Hematopoietic multipotent progenitor cell treated with erythropoietin and hydrocortisone succinate and interleukin-3 and kit ligand, for 4 days (in vitro differentiated cells): ENCODE measurements at places on chromosomes 7 and 10.

DNA sequence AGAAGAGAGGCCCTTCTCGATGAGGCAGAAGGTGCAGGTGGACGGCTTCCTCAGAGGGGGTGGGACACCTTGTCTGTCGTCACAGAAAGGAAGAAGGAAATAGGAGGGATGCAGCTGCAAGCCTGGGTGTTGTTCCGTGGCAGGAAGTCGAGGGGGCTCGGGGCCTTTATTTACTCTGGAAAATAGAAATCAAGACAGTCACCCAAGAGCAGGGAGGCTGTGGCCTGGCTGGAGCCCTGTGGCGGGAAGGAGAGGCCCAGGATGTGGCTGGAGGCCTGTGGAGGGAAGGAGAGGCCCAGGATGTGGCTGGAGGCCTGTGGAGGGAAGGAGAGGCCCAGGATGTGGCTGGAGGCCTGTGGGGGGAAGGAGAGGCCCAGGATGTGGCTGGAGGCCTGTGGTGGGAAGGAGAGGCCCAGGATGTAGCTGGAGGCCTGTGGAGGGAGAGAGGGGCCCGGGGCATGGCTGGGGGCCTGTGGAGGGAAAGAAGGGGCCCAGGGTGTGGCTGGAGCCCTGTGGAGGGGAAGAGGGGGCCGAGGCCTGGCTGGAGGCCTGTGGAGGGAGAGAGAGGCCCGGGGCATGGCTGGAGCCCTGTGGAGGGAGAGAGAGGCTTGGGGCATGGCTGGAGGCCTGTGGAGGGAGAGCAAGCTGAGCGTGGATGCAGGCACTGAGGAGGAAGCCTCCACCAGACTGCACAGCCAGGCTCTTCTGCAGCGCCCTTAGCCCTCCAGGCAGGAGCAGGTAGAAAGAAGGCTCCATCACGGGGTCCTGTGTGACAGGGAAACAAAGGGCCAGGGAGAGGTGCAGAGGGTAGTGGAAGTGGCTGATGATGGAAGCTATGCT lies 97.3 kb upstream of the SFMBT2 start:
- no peak for DNase-seq

DNA sequence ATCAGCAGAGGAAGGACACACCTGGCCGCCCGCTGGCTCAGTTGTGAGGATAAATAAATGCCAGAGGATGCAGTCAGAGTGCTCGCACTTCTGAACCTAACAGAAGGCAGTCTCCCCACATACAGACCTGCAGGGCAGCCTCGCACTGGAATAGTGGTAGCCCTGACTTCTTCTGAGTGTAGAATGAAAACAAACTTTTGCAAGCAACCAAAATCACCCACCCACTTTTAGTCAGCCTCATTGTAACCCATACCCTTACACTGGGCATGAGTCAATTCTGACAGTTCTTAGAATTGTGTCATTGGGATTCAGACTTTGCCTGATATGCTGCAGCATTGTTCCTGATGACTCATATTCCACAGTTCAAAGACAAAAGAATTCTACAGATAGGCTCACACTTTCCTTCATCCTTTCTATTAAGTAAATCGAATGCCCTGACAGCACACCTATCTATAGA lies 167.0 kb upstream of the CDK1 start:
- peak; percentile 22 for DNase-seq

GRCh38 chr10:92142512-92142911 lies 148.4 kb downstream of the CPEB3 start:
- DNase-seq: peak; percentile 7

DNA sequence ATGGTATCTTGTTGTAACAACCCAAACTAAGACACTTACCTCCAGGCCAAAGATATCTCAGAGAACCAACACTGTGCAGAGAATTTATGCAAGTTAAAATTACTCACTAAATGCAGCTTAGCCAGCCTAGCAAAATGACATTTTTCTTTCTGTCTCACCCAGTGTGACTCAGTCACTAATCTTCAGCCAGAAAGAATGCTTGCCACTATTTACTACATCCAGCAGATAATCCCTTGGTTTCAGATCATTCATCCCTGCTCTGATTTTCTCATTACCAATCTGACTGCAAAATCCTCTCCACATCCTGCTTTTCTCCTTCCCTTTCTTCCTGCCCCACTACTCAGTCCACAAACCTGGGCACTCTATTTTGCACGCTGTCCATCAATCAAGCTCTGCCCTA lies 93.5 kb upstream of the NEBL start:
- no peak for DNase-seq

- no peak for DNase-seq
These were observed 3.5 kb downstream of the MDFIC start for GRCh38 chr7:114925434-114925833.

- no peak for DNase-seq
These were observed 2.9 kb upstream of the ZNF33A start for GRCh38 chr10:38007551-38007950.

DNA sequence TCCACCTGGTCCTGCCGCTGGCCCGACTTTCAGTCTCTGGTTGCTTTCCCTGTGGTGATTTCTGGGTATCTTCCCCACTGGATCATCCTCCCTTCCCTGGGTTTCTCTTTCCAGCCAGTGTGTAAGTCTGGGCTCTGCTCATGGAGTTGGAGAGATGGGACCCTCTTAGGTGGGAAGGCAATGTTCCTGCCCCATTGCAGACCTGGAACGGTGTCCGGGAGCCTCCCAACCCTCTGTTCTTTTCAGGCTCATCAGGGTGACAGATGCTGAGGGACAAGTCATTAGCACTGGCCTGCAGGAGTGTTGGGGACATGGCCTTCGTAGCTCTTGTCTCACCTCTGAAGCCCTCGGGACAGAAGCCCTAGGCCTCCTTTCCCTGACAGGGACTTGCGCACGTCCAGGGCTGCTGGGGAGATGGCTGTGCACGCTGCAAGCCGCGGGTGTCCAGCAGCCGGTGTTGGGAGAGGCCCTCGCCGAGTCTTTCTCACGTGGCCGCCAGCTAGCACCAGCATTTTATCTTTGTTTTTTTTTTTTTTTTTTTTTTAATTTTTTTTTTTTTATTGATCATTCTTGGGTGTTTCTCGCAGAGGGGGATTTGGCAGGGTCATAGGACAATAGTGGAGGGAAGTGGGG lies 17.2 kb downstream of the ZNF783 start:
- DNase-seq: no peak

GRCh38 chr7:70589010-70589409 lies 542.9 kb upstream of the GALNT17 start:
- no peak for DNase-seq

DNA sequence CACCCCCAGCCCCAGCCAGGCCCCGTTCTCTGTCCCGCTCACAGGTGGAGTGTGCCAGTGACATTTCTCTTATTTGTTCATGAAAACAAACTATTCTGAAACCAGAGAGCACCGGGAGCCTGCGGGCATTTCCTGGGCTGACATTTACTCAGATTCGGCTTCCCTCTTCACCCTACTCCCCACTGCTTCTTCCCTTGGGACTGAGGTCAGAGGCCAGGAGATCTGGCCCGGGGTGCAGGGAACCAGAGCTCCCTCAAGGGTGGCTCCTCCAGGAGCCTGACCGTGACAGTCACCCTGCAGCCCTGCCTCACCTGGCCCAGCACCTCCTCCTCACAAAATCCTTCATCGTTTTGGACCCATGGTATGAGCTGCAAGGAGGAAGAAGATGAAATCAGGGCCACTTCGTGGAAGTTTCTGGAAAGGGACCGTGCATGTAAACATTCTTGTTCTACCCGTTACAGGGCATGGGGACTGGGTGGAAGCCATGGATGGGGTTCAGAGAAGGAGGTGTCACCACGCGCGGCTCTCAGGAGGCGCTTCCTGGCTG lies 12.2 kb downstream of the BHLHA15 start:
- DNase-seq: no peak

GRCh38 chr7:30804078-30804661 lies 33.0 kb downstream of the MINDY4 start:
- DNase-seq: no peak

- peak; percentile 90 for DNase-seq
These were observed 82.7 kb upstream of the C1GALT1 start for GRCh38 chr7:7099584-7100014.

DNA sequence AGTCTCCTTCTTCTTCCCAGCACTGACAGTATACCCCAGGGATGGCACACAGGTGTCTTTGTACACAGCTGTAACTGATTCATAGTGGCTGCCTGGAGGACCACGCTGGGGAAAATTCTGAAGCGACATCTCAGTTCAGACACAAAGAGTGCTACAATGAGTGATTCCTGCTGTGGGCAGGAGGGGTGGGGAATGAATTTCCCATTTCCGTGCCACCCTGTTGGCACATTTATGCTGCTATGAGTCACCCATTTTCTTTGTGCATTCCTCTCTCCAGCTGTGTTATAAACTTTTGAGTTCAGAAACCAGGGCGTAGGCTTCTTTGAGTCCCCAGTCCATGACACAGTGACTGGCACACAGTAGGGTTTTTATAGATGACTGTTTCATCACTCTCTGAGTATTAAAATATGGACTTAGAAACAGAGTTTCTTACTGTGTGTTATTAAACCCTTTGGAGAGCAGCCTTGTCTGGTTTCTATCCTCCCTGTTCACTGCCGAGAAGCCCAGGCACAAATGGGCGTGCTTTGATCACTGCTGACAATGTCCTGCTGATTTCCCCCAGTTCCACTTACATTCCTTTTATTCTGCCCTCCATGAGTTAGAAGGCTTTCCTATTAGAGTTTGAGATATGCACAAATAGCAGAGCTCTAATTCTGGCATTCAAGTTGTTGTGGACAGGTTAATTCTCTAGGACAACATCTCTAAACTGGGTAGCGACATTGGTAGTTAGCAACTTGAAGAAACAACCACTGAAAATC lies 24.0 kb upstream of the NPS start:
- DNase-seq: no peak

GRCh38 chr7:12490107-12490688 lies 80.3 kb upstream of the SCIN start:
- DNase-seq: peak; percentile 72

- DNase-seq: no peak
These were observed 516.8 kb downstream of the KCNMA1 start for GRCh38 chr10:77120666-77121376.
